ENCODE measurements at places on chromosomes 1 and 21.

GRCh38 chr1:152481869-152482664, 28.5 kb upstream of the LCE5A start:
- DNase-seq = no peak

DNA sequence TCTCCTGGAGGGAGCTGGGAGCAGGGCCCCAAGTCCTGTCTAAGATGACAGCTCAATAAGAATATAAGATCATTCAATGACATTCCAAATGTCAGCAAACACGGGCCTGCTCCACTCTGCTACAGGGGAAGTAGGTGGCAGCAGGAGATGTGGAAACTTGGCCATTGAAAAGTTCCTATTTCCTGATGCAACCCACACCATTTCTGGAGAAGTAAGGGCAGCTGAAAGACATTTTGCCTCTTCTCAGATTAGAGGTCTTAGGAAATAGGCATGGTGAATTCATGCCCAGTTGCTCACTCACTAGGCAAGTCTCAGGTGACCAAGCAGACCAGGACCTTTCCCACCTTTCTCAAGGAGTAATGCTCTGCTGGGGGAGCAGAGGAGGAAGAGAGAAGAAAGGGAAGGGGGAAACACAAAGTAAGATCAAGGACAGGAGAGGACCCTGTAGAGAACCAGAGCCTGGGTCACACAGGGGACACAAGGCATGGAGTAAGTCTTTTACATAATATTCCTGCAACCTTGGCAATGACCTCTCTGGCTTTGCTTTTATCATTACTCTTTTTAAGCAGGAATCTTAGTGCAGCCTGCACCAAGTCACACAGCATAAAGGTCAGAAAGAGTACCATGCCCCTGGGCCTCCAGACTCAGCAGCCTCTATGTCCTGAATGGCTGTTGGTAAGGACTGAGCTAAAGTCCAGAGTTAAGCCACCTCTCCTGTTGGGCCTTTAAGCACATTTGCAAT, 68.9 kb downstream of the DMAP1 start:
- DNase-seq = no peak

DNA sequence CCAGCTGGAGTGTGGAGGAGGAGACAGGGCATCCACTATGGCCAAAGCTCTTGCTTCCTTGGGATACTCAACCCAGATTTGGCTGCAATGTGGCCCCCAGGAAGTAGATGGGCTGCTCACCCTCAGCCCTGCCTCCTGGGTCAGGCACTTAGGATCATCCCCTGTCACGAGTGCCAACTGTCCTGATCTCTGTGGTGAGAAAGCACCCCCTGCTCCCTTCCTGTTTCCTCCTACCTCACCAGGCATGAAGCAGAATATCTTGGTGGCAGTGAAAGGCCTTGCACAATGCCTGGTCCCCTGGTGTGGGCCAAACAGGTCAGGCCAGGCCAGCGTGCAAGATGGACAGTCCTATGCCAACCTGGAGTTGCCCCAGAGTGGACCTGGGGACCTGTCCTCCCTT, 211.7 kb downstream of the GRIK3 start:
- DNase-seq = no peak

- no peak for DNase-seq
These were observed 58.5 kb upstream of the FGGY start for GRCh38 chr1:59238333-59238934.

- no peak for DNase-seq
These were observed 213.5 kb downstream of the KCTD3 start for GRCh38 chr1:215780641-215781040.

- no peak for DNase-seq
These were observed 174.5 kb upstream of the POU3F1 start for GRCh38 chr1:38221006-38221649.

DNA sequence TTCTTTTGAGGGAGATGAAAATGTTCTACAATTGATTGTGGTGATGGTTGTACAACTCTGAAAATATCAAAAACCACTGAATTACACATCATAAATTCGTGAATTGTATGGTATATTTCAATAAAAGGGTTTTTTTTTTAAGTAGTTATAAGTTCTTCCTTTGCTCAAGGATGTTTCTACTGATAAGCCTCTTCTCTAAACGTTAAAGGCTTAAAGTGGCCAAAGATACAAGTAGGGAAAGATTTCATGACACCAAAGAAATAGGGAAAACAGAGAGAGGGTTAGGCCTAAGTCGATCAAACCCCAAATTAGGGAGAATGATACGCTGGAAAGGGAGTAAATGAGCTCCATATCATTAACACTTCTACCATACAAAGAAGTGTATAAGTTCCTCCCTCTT, 4.1 kb downstream of the KDM5B start:
- no peak for DNase-seq

GRCh38 chr1:169112241-169112640, 5.8 kb downstream of the ATP1B1 start:
- peak; percentile 63 for DNase-seq

GRCh38 chr1:192916021-192916420, 107.2 kb downstream of the RGS2 start:
- no peak for DNase-seq

DNA sequence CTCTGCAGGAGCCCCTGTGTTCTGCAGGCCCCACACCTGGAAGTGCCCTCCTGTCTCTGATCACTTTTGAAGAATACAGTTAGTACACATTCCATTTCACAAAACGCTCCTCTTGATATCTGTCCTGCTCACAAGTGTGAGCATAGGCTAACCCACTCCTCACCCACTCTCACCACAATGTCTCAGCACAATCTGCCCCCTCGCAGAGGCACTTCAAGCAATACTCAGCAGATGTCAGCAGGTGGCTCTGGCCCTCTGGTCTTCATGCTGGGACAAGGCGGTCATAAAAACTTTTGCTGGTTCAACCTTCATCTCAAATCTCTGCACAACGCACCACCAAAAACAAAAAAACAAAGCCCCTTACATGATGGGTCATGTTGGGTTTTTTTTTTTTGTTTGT, 671.2 kb downstream of the MATN1 start:
- DNase-seq = no peak

GRCh38 chr1:157287462-157287861, 149.3 kb upstream of the ETV3 start:
- no peak for DNase-seq

DNA sequence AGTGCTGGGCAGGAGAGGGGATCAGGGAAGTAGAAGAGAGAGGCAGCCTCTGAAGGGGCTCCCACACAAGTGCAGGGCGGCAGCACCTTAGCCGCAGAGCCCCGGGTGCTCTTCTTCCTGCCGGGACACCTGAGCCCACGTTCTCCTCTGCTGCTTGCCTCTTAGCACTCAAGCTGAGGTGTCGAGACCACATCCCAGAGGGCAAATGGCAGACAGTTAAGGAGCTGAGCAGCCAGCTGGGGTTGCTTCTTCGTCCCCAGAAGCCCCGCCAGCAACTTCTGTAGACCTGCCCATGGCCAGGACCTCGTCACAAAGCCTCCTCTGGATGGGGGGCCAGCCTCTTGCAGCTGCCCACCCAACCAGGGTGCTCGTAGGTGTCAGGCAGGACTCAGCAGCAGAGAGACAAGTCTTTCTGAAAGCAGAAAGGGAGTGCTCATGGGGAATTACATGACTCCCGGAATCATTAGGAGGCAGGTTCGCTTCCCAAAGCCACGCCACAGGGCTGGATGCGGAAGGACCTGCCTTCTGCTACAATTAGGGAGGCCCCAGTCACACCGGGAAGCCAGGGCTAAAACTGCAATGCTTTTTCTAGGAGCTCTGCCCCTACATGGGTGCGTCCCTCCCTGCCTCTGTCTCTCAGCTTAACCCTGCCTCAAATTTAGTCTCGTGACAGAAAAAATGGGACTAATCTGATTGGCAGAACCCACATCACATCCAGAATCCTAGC, 141.4 kb upstream of the RAB4A start:
- DNase-seq = no peak

DNA sequence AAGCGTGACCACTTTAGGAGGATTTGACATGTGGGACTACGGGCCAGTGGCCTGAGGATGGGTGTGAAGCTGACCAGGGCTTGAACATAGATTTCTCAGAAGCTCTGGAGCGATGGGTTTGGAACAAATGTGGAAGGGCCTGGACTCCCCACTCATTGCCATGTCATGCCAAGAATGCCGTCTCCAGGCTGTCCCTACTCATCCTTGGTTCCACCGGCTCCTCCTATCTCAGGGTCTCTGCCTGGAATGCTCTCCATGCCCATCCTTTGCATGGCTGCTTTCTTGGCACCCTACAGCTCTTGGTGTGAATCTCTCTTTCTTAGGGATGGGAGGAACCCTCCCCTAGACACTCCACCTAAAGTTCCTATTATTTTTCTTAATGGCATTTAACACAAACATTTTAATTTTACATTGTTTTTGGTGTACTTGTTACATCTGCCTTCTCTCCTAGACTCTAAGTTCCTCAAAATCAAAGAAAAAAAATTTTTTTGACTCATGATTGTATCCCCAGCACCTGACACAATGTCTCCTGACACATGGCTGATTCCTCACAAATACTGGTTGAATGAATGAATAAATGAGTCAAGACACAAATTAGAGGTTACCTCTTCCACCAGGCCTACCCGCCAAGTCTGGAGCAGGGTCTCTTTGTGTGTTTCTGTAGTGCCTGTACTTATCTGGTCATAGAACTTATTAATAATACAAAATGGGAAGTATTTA, 114.5 kb downstream of the OMA1 start:
- no peak for DNase-seq

Measured in KBM-7 (cell line).